ENCODE measurements at places on chromosomes 16 and 17.

GRCh38 chr16:70529051-70529777 is 5.6 kb downstream of the SF3B3 start:
- DNase-seq: no peak

GRCh38 chr16:75502916-75503605 is 7.8 kb upstream of the CHST6 start:
- DNase-seq: no peak

DNA sequence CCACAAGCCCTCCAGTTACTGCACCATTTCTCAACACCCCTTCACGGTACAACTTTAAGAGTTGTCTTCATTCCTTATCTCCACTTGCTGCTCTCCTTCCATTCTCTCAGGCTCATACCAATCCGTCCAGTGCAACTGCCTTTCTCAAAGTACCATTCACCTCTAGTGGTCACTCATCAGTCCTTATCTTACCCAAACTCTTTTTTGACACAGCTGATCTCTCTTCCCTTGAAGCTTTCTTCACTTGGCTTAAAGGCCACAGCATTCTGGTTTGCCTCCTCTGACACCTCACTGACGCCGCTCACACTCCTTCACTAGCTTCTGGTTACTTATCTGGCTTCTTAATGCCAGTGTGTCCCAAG is 24.9 kb downstream of the UBE2G1 start:
- DNase-seq: no peak

DNA sequence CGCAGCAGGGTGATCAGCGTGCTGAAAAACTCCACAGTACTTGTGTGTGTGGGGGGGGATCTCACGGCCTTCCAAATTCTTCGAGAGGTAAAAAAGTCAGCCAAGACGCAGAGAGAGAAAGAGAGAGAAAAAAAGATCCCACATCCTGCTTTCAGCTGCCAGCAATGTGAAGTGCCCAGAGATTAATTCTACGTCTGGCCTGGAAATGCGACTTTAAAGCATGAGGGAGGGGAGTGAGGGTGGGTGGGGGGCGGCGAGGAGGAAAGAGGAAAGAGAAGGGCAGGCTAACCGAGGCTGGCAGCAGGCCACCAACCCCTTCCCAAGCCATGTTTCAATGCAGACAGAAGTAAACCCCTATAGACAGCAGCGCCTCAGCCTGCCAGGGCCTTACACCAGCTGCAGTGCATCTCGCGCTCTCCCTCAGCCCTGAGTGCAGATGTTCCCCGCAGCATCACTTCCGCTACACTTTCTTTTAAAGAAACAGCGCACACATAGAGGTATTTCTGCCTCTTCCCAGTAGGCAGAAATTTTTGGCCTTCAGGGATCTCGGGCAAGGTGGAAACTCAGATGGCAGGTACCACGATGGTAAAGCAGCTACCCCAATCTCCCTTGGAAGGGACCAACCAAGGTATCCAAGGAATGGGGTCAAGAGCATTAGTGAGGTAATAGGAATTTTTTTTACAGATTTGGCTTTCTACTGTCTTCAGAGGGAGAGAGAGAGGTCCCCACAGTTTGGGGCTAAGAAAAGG is 87.8 kb downstream of the SMG6 start:
- peak; percentile 61 for DNase-seq

DNA sequence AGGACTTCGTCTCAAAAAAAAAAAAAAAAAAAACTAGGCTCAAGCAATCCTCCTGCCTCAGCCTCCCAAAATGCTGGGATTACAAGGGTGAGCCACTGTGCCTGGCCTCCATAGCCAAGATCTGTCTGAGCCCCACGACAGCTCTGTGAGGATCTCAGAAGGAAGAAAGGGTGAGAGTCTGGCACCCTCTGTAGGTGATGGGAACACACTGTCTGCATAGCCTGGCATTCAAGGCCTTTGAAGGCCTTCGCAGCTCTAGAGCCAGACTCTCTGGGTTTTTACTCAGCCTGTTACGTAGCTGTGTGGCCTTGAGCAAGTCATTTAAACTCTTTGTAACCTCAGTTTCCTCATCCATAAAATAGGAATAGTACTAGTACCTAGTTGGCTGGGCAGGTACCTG is 6.3 kb upstream of the XPO6 start:
- peak; percentile 37 for DNase-seq

- DNase-seq: no peak
Observed at GRCh38 chr17:8091033-8091687, 3.6 kb upstream of the ALOX12B start.

- peak; percentile 53 for DNase-seq
Observed at GRCh38 chr17:21039839-21040575, 2.8 kb downstream of the USP22 start.

DNA sequence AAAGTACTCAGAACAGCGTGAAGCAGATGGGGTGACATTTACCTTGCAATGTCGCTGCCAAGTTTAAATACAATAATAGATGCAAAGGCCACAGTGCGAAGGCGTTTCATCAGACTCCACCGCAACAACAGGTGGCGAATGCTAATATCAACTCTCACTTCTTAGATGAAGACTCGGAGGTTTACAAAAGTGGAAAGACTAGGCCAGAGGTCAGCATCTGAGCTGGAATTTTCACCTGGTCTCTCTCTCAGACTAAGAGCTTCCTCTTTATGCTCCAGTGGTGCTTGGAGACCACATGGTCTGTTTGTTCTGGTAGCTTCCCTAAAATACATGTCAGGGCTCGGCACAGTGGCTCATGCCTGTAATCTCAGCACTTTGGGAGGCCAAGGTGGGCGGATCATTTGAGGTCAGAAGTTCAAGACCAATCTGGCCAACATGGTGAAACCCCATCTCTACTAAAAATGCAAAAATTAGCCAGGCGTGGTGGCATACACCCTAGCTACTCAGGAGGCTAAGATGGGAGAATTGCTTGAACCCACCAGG is 169.1 kb downstream of the XYLT1 start:
- DNase-seq: no peak
